ENCODE measurements at places on chromosomes 1 and 21.

- no peak for DNase-seq
These were observed 108.5 kb upstream of the IPO9 start for GRCh38 chr1:201720522-201720844.

GRCh38 chr1:91712981-91713841 lies 172.7 kb downstream of the TGFBR3 start:
- DNase-seq = peak; percentile 11

DNA sequence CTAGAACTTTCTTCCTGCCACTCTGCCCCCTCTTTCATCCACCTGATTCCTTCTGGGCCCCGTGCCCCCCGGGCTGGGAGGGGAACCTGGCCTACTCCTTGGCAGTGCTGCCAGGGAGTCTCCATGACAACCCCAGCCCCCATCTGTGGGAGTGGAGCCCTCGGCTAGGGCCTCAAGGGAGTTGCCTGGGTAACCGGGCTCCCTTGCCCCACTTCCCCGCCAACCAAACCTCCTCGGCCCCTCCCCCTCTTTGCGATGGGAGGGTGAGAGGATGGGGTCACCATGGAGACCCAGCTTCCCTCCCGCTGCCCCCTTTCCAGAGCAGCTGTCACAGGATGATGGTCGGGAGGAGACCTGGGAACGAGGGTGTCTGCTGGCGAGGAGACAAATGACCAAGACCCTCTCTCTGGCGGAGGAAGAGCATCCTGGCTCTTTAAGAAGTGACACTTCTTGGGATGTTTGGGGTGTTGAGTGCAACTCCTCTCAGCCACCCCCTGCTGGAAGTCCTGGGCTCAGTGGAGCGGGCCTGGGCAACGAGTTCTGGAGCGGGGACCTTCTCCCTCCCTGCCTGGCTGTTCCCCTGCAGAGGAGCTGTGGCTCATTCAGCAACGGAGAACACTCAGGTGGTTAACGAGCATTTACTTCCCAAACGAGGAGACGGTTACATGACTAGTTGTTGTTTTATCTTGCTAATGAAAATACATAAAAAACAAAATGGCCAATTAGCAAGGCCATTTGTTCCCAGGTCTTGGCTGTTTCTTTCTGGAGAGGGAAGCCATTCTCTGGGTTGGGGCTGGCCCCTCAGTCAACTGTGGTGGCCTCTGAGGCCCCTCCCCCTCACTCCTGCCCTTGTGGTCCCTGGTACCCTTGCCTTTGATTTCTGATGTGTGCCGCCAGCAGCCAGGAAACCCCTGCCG lies 82.8 kb downstream of the UBIAD1 start:
- no peak for DNase-seq

GRCh38 chr1:85580872-85581801 lies 576 bp downstream of the CCN1 start:
- peak; percentile 80 for DNase-seq

DNA sequence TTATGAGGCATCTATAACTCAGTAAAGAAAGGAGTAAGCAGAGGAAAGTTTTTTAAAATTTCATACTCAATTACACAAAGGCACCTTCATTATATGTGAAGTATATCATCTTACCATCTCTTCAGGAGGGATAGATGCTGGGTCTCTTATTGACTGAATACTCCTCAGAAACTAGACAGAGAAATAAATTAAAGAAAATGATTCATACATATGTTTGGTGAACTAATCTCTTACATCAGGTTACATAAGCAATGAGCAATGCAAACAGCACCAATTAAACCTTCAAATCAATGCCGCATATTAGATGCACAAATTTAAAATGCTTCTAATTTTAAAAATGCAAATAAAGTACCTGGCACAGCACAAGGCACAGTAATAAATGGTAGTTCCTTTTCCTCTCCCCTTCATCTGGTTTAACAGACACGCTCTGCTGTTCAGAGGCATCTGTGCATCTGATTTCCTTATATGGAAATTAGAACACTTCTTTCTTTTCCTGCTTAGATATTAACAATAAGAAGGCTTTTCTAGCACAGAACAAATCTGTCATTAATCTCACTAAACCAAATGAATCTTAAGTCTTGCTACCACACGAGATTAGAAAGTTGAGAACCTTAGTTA lies 20.0 kb downstream of the SCYL3 start:
- no peak for DNase-seq

DNA sequence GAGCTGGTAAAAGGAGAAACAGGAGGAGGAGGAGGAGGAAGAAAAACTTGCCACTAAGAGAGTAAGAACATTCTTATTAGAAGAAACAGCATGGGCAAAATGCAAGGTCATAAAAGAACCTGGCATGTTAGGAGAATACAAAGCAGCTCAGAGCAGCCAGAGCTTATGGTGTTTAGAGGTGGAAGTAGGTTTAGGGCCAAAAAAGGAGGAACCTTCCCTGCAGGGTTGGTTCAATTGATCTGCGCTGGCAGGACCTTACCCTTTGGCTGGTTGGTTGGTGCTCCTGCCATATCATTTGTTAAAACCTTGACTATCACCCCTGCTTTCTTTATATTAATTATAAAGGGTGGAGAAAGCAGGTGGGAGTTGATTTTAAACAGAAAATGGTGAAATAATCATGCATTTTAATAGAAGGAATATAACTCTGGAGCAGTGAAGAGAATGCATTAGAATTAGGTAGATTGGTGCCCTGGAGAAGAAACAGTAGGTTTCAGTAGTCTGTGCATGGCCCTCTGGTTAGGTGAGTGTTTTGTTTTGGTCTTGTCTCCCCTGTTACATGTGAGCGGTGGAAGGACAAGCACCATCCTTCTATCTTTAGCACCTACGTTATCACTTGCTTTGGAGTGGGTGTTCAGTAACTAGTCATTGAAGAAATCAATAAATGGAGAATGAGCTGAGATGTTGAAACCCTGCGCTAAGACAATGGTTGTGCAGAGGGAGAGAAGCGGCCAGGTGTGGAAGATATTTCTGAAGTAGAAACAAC lies 110.4 kb upstream of the NGF start:
- no peak for DNase-seq

GRCh38 chr1:81999364-81999763 lies 198.6 kb downstream of the ADGRL2 start:
- DNase-seq = no peak

- DNase-seq = no peak
These were observed 118.5 kb downstream of the ZMYM4 start for GRCh38 chr1:35386959-35387358.

DNA sequence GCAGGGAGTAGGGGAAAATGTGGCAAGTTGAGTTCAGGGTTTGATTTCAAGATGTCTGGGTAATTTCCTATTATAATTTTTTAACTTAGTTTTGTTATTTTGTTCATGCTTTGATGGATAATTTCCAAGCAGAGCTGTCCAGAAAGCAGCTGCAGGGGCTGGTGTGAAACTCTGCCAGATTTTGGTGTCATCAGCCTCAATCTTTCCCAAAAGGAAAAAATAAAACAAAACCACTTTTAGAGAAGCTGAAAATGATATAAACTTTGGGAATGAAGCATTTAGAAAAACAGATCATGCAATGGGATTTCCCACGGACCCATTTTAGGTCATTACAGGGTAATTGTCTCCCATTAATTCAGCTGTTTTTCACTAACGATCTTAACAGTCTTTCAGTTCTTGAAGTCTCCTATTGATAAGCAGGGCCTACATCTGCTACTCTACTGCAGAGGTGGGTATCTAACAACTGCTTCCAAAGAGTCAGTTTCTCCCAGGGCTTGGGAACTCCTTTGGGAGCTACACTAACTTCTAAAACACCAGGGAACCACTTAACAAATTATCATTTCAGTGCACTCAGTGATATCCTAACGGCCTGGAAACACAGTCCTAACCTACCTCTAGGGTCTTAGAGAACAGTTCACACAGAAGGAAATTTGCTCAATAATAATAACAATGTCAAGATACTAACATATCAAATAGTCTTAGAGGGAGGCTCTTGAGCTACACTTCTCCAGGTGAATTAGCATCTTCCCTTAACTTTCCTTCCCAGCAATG lies 12.3 kb downstream of the ZNF436 start:
- no peak for DNase-seq

DNA sequence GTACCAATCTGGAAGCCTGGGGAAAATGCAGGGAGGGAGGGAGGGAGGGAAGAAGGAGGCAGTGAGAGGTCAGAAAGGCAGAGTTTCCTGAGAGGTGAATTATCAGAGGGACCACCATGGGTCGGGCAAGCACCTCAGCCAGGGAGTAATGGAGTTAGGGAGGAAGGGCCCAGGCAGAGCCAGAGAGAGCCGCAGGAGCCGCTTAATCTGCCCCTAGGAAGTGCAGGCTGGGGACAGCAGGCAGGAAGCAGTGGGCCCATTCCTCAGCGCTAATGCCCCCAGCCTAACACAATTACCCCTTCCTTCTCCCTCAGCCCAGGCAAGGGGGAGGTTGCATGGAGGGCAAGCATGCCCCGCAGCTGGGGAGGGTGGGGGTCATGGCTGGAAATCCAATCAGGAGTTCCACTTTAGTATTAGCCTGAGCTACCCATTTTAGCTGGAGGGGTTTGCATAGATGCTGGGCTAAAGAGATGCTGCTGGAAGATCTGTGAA lies 109.0 kb downstream of the TMEM53 start:
- no peak for DNase-seq

- DNase-seq = peak; percentile 14
These were observed 374 bp downstream of the SH2D5 start for GRCh38 chr1:20732071-20732587.

DNA sequence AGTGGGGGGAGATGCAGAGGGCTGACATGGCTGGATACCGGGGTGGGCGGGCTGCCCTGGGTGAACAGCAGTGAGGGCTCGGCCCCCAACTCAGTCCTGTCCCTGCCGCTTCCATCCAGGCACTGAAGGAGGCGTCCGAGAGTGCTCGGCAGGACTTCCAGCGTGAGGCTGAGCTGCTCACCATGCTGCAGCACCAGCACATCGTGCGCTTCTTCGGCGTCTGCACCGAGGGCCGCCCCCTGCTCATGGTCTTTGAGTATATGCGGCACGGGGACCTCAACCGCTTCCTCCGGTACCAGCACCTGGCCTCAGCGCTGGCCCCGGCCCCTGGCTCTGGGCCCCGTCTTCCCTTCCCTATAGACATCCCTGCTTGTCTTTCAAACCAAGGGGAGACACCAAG lies 15.6 kb downstream of the NTRK1 start:
- no peak for DNase-seq
